ENCODE measurements at places on chromosomes 12 and 14.

DNA sequence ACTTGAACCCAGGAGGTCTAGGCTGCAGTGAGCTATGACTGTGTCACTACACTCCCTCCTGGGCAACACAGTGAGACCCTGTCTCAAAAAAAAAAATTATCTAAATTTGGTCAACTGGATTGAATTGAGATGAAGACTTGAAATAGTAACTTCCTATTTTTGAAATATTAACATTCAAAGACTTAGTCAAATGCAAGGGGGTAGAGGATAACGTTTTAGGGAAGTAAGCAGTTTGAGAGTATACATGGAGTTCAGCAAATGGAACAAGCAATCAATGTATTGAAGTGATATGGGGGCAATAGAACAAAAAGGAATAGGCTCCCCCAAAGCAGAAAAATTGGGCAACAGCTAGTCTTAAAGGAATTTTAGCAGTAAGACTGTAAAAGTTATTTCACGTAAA lies 4.6 kb upstream of the MFAP5 start:
- no peak for DNase-seq

GRCh38 chr12:25827141-25827540 lies 131.3 kb upstream of the RASSF8 start:
- no peak for DNase-seq

DNA sequence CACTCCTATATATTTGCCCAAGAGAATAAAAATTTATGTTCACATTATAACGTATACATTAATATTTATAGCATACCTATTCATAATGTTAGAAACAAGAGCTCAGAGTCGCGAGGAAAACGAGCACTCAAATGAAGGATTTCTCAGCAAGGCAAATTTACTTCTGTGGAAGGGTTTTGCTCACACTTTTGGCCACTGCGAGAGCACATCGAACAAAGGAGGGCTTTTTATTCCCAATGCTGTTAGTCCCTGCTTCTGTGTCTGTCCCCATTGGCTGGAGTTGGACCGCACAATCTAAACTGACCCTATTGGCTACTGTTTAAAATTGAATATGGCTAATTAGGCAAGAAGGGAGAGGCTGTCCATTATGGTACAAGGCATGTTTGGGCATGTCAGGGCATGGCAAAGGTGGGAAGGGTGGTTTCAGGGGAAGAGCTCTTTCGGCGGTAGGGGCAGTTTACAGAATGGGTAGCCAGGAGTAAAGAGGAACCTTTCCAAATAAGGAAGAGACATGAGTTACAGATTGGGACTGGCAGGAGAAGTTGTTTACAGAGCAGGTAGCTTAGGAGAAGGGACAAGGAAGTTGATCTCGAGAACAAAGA lies 702.9 kb downstream of the TRHDE start:
- DNase-seq = no peak

- no peak for DNase-seq
Observed at GRCh38 chr14:94056579-94057308, 24.3 kb downstream of the DDX24 start.

- DNase-seq = no peak
Observed at GRCh38 chr14:69423279-69423678, 24.8 kb downstream of the SLC39A9 start.

GRCh38 chr12:67107751-67108269 lies 161.3 kb upstream of the CAND1 start:
- no peak for DNase-seq

- no peak for DNase-seq
Observed at GRCh38 chr14:106844608-106845285, 1318.4 kb downstream of the TMEM121 start.

- DNase-seq = no peak
Observed at GRCh38 chr14:94045101-94045500, 19.0 kb downstream of the OTUB2 start.

- no peak for DNase-seq
Observed at GRCh38 chr12:95002754-95003153, 743 bp downstream of the NDUFA12 start.

- no peak for DNase-seq
Observed at GRCh38 chr14:31582836-31583452, 21.7 kb downstream of the NUBPL start.

- DNase-seq = no peak
Observed at GRCh38 chr12:26713885-26714383, 119.1 kb downstream of the ITPR2 start.

DNA sequence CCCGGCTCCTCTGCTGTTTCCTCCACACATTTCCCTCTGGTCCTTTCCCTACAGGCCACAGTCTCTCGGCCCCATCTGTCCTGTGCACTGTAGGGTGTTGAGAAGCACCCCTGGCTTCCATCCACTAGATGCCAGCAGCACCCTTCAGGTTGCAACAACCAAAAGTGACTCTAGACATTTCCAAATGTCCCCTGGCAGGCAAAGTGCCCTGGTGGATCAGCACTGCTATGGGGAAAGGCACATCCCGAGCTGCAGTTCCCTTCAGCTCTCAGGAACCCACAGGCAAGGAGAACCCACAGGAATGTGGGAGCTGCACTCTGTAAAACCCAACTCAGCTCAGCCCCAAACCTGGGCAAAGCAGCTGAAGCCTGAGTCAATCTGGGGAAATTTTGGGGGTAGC lies 77.0 kb downstream of the RBM19 start:
- no peak for DNase-seq

GRCh38 chr12:5582018-5582417 lies 150.1 kb downstream of the NTF3 start:
- DNase-seq = no peak

DNA sequence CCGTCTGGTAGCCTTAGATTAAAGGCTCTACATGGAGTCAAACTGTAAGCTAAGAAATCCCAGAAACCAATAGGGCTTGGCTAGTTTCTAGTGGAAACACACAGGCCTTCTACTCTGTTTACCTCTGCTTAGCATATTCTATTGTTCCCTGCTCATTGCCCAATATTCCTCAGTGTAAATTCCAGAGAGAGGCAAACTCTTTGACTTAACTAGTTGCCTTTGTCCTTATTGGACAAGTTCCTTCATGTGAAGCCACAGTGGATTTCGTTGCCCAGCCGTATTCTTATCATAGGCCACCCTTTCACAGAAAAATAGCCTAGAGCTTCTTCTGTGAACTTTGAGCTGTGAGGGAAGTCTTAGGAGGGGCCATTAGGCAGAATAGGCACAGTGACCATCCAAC lies 186.1 kb downstream of the PLCZ1 start:
- no peak for DNase-seq

GRCh38 chr12:125650587-125650986 lies 585.4 kb downstream of the AACS start:
- no peak for DNase-seq

DNA sequence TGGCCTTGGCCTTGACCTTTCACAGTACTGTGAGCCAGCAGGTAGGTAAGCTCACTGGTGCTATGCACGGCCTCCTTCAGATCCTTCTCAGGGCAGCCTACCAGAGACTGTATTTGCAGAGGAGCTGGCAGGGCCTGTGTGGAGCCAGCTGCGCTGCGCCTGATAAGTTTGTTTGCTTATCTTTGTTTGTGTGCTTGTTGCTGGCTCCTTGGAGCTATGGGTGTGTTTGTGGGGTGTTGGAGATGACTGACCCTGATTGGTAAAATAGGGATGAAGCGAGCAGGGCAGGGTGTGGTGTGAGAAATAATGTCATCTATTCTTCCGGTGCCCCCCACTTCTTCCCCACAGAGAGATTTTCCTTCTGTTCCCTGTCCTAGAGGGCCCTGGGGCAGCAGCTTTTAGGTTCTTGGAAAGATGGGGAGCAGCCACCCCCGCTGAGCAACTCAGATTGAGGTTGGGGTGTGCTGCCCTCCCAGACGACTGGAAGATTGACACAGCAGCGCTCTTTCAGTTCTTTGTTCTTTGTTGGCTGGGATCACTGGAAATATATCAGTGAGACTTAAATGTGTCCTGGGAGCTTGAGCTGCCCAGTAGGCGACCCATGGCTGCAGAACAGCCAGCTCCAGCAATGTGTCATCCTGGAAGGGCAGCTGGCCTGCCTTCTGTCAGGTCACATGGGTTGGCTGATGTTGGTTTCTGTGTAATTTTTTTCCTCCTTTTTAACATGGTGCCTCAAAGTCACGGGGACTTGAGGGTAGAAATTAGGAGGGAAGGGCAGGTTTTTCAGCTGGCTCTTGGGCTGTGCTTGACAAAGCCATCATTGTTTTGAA lies 19.6 kb downstream of the MLXIP start:
- no peak for DNase-seq

- no peak for DNase-seq
Observed at GRCh38 chr12:11707535-11707934, 58.1 kb downstream of the ETV6 start.

- no peak for DNase-seq
Observed at GRCh38 chr12:1744932-1745331, 54.1 kb downstream of the ADIPOR2 start.

DNA sequence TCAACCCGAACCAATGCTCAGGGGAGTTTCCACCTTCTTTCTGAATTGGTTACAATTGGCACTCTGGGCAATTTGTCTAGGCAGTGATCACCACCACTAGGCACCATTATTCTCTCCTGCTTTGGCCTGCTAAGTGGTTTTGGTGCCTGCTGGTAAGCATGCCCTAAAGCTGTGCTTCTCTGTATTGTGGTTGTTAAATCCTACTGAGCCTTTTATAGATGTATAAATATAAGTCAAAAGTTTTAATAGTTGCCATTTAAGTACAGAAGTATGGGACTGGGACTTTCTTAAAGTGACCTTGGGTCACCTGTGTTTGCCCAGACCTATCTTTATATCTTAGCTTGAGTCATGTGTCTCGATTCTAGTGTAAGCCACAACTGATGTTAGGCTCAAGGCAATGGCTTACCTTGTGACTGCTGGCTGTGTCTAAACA lies 475.9 kb downstream of the SLC16A7 start:
- DNase-seq = no peak

DNA sequence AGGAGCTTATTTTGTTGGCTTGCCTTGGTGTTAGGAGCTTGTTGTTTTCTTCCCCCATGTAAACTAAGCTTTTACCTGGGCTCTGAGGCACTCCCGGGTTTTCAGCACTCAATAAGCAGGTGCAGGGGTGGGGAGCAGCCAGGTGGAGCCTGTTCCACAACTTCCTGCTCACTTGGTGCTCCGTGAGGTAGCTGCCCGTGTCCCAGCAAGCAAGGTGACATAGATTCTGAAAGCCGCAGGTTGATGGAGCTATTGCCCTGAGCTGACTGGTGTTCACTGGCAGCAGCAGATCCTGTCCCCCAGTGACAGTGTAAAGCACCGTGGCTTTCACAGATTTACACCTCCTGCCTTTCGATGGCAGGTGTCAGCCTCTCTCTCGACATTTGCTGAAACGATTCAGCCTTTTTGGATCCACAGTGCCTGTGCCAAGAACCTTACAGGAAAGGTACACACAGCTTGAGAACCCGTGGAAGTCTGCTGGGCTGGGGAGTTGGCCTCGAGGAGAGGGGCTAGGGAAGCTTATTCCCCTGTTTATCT lies 295.7 kb upstream of the FKBP4 start:
- no peak for DNase-seq

DNA sequence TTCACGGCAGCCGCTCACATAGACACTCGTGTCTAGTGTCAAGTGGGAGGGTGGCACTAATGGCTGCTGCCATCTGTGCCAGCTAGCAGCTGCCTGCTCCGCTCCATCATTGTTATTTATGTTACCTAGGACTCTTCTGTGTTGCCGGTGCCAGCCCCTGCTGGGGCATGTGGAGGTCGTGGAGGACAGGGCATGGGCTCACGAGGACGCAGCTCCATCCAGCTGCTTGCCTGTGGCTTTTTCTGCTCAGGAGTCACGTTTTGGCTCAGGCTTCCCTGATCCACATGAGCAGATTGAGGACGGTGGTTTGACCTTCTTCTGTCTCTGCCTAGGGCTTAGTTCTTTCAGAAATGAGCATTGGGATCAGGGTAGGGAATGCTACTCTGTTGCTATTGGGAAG lies 31.2 kb downstream of the TPCN1 start:
- DNase-seq = no peak

DNA sequence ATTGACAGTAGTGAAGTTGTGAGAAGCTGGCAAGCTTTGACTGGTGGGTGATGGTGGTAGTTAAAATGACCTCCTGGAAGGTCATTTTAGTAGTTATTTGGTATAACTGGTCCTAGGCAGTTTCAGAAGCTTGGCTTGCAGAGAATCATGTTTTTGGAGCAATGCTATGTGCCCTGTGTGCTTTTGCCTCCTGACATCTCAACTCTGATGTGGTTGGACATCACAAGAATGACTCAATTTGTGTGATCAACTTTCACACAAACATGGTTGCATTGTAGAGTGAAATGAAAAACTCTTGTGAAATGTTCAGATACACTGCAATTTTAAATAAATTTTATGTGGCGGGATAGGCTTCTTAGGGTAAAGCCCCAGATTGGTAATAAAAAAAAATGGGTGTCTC lies 8.3 kb upstream of the ABCD2 start:
- DNase-seq = no peak

DNA sequence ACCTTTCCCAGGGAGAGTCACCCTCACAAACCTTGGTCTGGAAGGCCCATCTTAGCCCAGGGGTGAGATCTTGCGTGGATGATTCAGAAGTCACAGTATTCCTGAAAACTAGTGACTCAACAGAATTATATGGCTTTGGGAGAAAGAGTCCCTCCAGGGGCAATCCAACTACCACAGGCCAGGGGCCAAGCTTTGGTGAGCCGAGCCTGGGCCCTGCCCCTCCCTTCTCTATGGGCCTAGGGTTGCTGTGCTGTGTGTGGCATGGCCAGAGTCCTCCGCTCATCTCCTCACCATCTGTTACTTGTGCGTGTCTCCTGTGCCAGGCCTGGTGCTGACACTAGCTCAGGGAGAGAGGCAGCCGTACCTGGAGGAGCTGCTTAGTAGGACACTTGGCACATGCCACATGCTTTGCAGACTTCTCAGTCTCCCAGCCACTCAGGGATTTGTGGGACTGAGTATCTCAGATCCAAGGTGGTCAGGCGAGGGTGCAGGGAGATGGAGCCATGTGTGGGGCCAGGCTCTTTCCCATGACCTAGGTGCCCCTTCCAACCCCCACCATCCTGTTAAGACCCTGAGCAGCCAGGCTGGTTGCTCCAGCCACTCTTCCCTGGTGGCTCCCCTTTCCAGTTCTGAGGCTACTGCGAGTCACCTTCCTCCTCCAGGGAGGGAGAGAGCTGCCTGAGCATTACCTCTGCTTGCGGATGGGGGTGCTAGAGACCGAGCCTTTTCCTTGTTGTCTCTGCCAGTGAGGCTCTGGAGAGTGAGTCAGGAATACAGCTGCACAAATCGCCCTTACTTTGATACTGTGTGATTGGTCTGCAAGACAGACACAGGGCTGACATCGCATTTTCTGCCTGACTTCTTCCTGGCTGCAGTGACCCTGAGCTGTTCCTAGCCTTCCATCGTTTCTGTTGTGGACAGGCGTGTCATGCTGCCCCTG lies 94.1 kb downstream of the SLC25A47 start:
- DNase-seq = no peak

GRCh38 chr14:24422694-24423601 lies 6.5 kb downstream of the CBLN3 start:
- DNase-seq = no peak

Measured in activated CD8-positive, alpha-beta memory T cell treated with anti-CD3 and anti-CD28 coated beads for 48 hours (primary cell).